ENCODE measurements at places on chromosomes 1 and 21. TPM values are rescaled to one million over a fixed set of nuclear protein-coding genes. Genes with fewer than 3 reads are reported as not detected.

GRCh38 chr1:35882586-35882944 is 444 bp upstream of the AGO1 start:
- peaks cover 43% of the 10 kb centered on the region for H3K4me1 ChIP-seq
- DNase-seq = no peak
- H3K27me3 ChIP-seq = no peaks in the 10 kb centered on the region
- no peaks in the 10 kb centered on the region for H3K36me3 ChIP-seq
- H3K4me3 ChIP-seq = peak overlapping the region; percentile 54
- H3K27ac ChIP-seq = no peak overlapping the region

DNA sequence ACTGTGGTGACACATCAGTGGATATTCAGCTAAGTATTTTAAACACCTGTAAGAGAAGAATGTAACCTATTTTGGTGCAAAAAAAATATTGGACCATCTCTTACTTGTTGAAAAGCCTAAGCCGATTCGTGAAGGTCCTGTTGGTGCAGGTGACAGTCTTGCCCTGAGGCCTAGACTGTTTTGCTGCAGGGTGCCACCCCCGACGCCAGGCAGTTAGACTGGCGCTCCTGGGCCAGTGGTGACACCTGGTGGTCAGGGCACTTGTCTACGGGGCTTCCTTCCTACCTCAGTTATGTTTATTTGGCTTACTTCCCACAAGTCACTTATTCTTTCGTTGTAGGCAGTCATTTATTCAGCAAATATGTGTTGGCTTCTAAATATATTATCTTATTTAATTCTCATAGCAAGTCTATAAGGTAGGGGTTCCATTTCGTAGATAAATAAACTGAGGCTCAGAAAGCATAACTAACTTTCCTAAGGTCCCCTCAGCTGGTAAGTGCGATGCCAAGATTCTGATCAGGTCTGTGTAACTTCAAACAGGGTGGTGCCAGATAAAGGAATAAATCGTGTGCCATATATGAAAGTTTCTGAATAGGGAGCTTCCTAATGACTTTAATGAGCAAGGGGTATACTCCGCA is 1.9 kb downstream of the EEIG2 start:
- no peak overlapping the region for H3K27ac ChIP-seq
- H3K4me3 ChIP-seq = peak overlapping the region; percentile 88

Gene S100A14
- 0.26 TPM for total RNA-seq

DNA sequence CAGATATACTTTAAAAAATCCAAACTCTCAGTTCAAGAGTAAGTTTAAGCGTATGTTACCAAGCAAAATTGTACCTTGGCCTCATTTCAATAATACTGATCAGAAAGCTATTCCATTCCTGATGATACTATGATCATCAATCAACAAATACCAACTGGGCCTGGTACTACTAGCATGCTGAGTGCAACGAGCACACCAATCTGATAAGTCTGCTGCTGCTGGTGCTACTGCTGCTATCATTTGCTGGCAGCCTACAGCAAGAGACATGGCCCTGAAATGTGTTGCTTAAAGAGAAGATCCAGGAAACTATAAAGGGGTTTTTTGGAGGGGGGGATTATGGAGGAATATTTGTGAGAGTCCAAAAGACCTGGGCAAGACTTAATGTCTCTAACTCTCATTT is 39.7 kb downstream of the NME7 start:
- H3K27me3 ChIP-seq = no peaks in the 10 kb centered on the region
- no peak overlapping the region for H3K4me3 ChIP-seq
- DNase-seq = no peak
- no peak overlapping the region for H3K27ac ChIP-seq
- H3K4me1 ChIP-seq = peaks cover 8% of the 10 kb centered on the region
- H3K36me3 ChIP-seq = peaks cover 11% of the 10 kb centered on the region

DNA sequence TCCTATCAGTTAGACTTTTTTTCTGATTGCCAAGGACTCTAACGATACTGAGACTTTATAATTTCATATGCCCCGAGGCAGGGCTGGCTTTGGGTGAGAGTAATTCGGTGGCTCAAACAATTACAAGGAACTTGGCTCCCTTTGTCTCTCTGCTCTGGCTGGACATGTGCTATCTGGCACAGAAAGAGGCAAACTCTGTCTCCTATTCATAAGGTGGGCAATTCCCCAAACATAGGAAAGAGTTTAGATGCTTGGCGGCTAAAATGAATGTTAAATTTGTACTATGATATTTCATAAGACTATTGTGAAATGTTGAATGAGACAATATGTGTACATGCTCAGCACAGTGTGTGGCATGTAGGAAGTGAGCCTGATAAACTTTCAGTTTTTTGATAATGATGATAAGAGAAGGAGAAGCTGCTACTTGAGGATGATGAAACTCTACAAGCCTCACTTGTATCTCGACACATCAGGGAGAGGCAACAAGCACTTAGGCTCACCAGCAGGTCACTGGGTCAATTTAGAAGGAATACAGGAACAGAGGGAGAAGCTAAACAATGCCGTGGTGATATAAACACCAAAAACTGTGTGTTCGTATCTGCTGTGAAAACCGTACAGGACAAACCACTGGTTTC is 12.6 kb upstream of the NTPCR start:
- H3K4me3 ChIP-seq = no peak overlapping the region
- no peaks in the 10 kb centered on the region for H3K36me3 ChIP-seq
- peaks cover under 1% of the 10 kb centered on the region for H3K4me1 ChIP-seq
- H3K27me3 ChIP-seq = peaks cover 7% of the 10 kb centered on the region
- no peak overlapping the region for H3K27ac ChIP-seq
- DNase-seq = no peak

- H3K4me1 ChIP-seq = no peaks in the 10 kb centered on the region
- no peak for DNase-seq
- H3K4me3 ChIP-seq = no peak overlapping the region
- H3K27ac ChIP-seq = no peak overlapping the region
- peaks cover 18% of the 10 kb centered on the region for H3K27me3 ChIP-seq
These were observed 52.5 kb upstream of the AJAP1 start for GRCh38 chr1:4601941-4602340.

DNA sequence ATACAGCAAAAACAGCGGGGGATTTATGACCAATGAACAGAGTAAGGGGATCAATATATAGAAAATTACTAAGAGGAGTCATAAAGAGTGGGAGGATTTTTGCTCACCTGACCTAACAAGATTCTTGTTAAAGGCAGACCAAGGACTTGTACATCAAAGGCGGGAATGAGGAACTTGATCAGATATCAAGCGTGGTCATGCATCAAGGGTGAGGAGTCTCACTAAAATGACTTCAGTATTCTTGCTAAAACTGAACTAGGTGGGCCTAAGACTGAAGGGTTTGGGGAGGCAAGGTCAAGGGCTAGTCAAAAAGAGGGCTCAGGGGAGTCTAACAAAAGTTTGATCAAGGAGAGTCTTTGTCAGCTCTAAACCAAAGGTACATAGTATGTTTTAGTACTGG is 2.1 kb downstream of the MOV10 start:
- peaks cover 46% of the 10 kb centered on the region for H3K4me1 ChIP-seq
- H3K27ac ChIP-seq = no peak overlapping the region
- no peak for DNase-seq
- H3K36me3 ChIP-seq = peaks cover 12% of the 10 kb centered on the region

Data from activated CD4-positive, alpha-beta memory T cell treated with anti-CD3 and anti-CD28 coated beads for 36 hours (primary cell).